ENCODE measurements at places on chromosomes 3 and 15. TPM values are rescaled to one million over a fixed set of nuclear protein-coding genes. Genes with fewer than 3 reads are reported as not detected.

NXPE3 gene
- 49.8 TPM for total RNA-seq

- H3K4me3 ChIP-seq = no peak overlapping the region
- no peak overlapping the region for H3K27ac ChIP-seq
- no peaks in the 10 kb centered on the region for H3K36me3 ChIP-seq
- no peaks in the 10 kb centered on the region for H3K27me3 ChIP-seq
Measured at GRCh38 chr3:99119385-99119784, 217.9 kb upstream of the DCBLD2 start.

- H3K36me3 ChIP-seq = peaks cover 37% of the 10 kb centered on the region
- no peak overlapping the region for H3K4me3 ChIP-seq
- no peaks in the 10 kb centered on the region for H3K27me3 ChIP-seq
- H3K4me1 ChIP-seq = no peaks in the 10 kb centered on the region
- DNase-seq = no peak
Measured at GRCh38 chr3:170128977-170129431, 52.5 kb downstream of the PHC3 start.

GRCh38 chr3:22729981-22730380, 473.1 kb upstream of the UBE2E2 start:
- no peak for DNase-seq
- H3K36me3 ChIP-seq = no peaks in the 10 kb centered on the region
- H3K4me3 ChIP-seq = no peak overlapping the region

GRCh38 chr3:54822206-54822605, 105.7 kb downstream of the LRTM1 start:
- peaks cover 4% of the 10 kb centered on the region for H3K4me1 ChIP-seq
- DNase-seq = no peak
- no peak overlapping the region for H3K27ac ChIP-seq

GRCh38 chr15:71755092-71755970, 55.0 kb upstream of the NR2E3 start:
- no peak overlapping the region for H3K27ac ChIP-seq
- no peaks in the 10 kb centered on the region for H3K4me1 ChIP-seq
- H3K27me3 ChIP-seq = no peaks in the 10 kb centered on the region
- no peak overlapping the region for H3K4me3 ChIP-seq

GRCh38 chr3:184327171-184327570, 10.2 kb upstream of the FAM131A start:
- peaks cover 7% of the 10 kb centered on the region for H3K4me1 ChIP-seq
- no peak overlapping the region for H3K4me3 ChIP-seq
- no peak overlapping the region for H3K27ac ChIP-seq
- DNase-seq = no peak
- H3K36me3 ChIP-seq = peaks cover 100% of the 10 kb centered on the region
- no peaks in the 10 kb centered on the region for H3K27me3 ChIP-seq

ZBBX gene
- total RNA-seq = not detected

CHRNA7 gene
- 1.1 TPM for total RNA-seq

LMOD3 gene
- total RNA-seq = 33.1 TPM

TTLL13 gene
- total RNA-seq = not detected

DNA sequence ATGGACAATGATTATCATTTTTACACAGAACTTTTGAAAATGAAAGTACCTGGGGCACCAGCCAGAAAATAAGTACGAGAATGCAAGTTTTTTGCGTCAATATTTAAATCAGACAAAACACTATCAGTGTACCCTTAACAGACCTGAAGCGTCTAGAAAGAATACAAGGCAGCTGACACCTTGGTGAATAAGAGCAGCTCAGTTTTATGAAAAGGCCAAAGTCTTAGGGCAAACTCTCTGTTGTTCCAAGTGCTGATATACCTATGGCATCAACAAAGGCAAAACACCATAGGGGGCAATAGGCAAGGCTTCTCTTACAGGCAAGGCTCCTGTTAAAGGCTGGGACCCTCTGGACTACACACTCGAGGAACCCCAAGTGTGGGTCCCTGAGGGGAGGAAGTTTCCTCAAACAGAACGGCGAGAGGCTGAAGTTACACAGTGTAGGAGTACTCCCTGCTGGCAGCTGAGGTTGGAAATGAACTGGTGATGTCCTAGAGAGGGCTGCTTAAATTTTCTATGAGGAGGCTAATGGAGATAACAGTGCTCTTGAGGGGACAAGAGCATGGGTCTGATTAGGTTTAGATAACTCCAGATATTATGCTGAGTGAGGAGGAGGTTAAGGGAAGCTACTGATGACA, 291.0 kb downstream of the TIGIT start:
- peak overlapping the region; percentile 68 for H3K27ac ChIP-seq
- H3K27me3 ChIP-seq = no peaks in the 10 kb centered on the region
- H3K4me1 ChIP-seq = peaks cover 17% of the 10 kb centered on the region
- H3K36me3 ChIP-seq = no peaks in the 10 kb centered on the region
- DNase-seq = no peak
- no peak overlapping the region for H3K4me3 ChIP-seq

DNA sequence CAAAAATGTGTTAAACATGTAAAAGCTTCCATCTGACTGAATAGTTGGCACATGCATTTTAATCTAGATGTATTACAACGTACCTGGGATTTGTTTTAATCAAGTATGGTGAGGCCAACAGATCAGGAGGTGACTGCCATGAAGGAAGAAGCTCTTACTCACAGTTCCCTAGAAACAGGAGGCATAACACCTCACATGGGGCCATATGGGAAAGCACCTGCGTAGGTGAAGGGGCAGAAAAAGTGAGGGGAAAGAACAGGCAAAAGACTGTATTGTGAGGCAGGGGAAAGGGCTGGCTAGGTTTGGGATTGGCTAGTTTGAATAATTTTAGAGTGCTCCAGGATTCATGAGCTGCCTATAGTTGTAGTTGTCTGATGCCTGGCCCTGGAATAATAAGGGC, 9.6 kb downstream of the SQOR start:
- H3K27me3 ChIP-seq = no peaks in the 10 kb centered on the region
- DNase-seq = no peak
- no peaks in the 10 kb centered on the region for H3K36me3 ChIP-seq

MUC20 gene
- 5.0 TPM for total RNA-seq

DNA sequence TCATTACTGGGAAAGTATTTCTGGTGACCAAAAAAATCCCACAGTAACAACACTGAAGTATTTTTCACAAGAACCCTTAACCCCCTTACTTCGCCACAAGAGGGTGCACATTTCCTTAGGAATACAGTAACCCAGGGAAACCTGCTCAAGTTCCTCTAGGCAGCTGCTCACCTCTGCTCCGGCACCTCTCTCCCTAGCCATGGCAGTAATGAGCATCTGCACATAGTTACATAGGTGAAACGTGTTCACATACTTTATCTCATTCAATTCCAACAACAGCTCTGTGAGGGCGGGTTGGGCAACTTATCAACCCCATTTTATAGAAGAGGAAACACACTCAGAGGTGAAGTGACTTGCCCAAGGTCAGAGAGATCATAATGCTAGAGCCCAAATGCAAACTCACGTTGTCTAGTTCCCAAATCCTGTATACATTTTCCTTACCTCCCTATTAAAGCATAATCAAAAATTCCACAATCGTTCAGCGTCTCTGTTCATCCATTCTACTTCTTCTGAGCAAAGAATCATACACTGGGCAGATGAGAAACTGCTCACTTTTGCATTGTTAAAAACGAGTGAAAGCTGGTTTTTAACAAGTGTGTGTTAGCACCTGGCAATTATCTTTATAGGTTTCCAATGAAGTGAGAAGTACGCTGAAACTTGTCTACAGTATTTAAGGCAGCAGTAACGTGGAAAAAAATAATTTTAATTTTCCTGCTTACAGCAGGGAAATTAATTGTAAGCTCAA, 90.7 kb downstream of the IGF2BP2 start:
- H3K4me3 ChIP-seq = no peak overlapping the region
- H3K36me3 ChIP-seq = no peaks in the 10 kb centered on the region

All from right atrium auricular region (tissue), 2 donors.